NCI-H226 (cell line): ENCODE measurements at places on chromosomes 2 and 18.

DNA sequence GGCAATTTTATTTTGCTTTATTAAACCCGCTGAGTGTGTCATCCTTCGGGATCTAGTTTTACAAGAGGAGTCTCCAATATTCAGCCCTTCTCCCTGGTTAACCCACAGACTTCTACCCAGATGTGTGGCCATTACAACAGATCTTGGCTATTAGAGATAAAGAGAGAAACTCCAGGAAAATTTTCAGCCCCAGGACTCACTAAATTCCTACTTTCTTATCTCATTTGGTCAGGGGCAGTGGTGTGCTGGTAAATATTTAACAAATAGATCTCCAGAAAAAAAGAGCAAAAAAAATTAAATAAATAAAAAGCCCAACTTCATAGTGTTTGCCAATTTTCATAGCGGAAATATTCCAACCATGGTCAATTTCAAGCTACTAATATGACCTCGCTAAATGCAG is 168.4 kb downstream of the RND3 start:
- DNase-seq, result no peak

- peak; percentile 87 for DNase-seq
Observed at GRCh38 chr2:73852020-73852419, 23.3 kb downstream of the STAMBP start.

DNA sequence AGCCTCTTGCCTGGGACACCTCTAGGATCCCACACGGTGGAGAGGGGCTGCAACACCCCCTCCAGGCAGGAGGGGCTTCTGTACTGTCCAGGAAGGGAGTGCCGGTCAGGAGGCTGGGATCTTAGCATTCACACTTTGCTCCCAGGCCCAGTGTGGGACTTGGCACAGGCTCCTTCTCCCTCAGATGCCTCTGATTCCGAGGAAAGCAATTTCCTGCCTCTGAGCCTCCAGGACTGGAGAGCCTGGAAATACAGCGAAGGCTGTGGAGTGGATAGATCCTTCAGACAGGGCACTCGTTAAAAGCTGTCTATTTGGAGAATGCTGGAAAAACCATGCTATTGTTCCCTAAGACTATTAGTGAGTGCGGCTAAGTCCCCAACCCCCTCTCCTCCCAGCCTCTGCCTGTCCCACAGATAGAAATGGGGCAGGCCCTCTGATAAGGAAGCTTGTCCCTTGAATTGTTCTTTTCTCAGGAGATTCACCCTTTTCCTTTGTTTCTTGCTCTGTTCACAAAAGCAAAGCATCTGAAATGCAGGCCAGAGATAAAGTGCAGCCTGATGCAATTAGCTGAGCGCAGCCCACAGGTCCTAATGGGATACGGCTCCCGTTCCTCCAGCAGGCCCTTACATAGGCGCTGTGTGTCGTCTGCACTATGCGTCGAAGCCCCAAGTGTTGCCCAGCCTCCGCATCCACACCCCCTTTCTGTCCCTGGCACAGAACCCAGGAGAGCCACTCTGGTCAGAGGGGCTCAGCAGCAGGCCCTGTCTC is 252.2 kb downstream of the KLHL29 start:
- peak; percentile 73 for DNase-seq

DNA sequence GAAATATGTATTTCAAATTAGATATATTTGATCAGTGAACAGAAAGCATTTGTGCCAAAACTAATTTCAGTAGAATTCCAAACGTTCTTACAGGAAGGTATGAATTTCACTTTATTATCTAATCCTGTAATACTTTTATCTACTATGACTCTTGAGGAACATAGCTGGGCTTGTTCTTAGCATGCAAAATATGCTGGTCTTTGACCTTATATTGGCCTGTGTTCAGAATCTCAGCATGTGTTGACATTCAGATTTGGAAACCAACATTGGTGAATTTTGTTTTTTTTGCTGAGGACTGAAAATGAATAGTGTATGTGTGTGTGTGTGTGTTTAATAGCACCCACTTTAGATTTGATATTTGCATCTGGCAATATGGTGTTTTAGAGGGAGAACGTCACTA is 112.2 kb downstream of the MEIS1 start:
- DNase-seq, result peak; percentile 44

DNA sequence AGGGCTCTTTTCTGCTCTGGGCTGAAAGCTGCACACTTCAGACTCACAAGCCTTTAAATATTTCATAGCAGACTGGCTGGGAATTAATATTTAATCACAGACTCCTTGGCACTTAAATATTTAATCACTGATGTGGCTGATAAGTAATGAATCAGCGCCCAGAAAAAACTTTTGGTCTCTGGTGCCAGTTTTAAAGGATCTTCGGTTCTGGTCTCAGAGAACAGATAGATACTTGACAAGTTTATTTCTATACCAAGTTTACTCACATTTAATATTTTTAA is 201.2 kb downstream of the MYCN start:
- DNase-seq, result no peak

DNA sequence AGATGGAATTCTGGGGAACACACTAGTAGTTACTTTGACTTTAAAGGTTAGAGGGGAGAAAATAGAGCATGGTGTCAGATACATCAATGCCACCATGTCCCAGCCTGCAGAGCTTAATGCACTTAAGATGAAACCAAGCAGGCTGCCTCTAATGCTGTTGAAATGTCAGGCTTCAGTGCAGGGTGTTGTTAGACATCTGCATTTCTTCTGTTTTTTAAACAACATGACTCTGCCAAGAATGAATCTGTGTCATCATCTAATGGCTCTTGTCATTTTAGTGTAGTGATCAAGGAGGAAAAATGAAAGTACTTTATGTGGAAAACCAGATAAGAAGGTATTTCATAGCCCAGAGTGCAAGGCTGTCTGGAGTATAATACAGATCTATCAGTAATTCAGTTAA is 29.9 kb downstream of the LYPD1 start:
- no peak for DNase-seq

DNA sequence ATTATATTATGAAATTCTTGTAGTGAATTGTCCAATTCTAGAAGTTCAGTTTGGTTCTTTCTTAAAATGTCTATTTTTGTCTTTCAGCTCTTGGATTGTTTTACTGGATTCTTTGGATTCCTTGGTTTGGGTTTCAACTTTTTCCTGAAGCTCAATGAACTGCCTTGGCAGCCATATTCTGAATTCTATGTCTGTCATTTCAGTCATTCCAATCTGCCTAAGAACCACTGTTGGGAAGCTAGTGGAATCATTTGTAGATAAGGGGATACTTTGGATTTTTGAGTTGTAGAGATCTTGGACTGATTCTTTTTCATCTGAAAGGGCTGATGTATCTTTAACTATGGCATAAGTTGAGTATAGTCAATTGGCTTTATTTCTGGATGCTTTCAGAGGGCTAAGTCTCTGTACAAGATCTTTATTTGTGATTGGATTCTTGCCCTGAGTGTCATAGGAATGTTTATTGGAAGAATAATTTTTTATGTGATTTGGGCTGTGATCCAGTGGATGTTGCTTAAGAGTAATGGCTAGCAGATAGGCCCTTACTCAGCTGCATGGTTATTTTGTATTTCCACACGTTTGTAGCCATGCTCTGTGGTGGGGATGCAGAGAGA is 42.3 kb downstream of the SERPINB7 start:
- peak; percentile 46 for DNase-seq

- DNase-seq, result no peak
Observed at GRCh38 chr2:214837466-214837865, 28.0 kb upstream of the BARD1 start.

- DNase-seq, result no peak
Observed at GRCh38 chr2:20021405-20022009, 9.0 kb upstream of the MATN3 start.

DNA sequence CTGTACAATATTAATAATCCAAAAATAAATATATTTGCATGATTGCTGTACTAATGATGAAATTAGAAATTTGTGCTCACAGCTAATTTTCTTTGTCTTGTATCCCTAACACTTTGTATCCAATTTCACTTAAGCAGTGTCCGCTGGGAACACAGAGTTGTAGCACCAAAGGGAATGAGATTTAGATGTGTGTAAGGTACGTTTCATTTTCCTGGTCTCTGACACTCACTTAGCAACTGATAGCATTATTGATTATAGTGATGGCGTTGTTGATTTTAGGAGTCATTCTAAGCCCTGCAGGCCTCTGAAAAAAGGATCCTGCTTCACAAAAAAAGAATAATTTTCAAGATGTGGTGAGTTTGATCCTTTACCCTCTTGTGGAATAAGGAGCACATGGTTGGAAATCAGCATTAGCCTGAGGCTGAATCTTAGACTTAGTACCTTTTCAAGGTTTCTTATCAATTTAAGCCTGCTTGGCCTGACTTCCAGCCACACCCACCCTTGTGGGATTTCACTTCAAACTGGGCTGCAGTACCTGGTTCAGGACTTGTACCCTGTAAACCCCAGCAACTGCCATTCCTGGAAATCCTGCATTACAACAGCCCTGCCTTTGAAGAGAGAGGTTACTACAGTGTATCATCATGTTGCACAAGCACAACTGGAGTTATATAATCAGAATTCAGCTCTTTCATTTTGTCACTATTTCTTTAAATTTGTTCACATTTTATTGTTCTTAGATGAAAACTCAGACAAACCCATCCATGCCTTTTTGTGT is 116.2 kb downstream of the RND3 start:
- peak; percentile 55 for DNase-seq

- DNase-seq, result no peak
Observed at GRCh38 chr2:24491542-24492420, 727 bp downstream of the NCOA1 start.

- no peak for DNase-seq
Observed at GRCh38 chr2:134722728-134723127, 3.9 kb upstream of the TMEM163 start.

DNA sequence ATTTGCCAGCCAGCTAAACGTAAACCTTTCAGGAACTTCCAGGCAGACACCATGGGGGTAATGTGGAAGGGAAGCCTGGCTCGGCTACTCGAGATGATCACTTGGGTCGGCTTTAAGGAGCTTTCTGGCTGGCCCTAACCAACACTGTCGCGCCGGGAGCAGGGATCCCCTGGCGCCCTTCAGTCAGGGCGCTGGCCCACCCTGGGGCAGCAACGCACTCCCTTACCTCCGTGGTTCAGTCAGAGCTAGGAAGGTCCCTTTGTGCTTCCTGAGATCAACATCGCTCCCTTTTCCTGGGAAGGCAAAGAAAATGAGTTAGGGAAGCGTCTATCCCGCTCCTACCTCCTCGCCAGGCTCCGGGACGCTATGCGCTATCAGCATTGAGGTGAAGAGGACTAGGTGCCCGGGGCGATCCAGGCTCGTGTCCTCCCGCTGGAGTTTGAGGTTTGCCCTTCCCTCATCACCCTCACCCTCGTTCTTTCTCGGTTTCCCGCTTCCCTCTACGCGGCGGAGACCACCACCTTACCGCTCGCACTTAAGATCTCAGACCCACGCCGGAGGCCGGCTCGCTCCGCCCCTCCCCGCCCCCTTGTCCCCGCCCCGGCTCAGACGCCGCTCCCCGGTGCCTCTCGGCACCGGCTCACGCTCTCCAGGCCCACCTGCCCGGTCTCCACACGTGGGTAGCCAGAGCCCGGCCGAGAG is 449 bp upstream of the ATRAID start:
- DNase-seq, result peak; percentile 68

GRCh38 chr2:134261398-134262131 is 7.7 kb downstream of the MGAT5 start:
- DNase-seq, result no peak

- DNase-seq, result no peak
Observed at GRCh38 chr2:228839421-228839876, 431.6 kb downstream of the PID1 start.

GRCh38 chr2:173872714-173873113 is 92.5 kb downstream of the SP3 start:
- no peak for DNase-seq

DNA sequence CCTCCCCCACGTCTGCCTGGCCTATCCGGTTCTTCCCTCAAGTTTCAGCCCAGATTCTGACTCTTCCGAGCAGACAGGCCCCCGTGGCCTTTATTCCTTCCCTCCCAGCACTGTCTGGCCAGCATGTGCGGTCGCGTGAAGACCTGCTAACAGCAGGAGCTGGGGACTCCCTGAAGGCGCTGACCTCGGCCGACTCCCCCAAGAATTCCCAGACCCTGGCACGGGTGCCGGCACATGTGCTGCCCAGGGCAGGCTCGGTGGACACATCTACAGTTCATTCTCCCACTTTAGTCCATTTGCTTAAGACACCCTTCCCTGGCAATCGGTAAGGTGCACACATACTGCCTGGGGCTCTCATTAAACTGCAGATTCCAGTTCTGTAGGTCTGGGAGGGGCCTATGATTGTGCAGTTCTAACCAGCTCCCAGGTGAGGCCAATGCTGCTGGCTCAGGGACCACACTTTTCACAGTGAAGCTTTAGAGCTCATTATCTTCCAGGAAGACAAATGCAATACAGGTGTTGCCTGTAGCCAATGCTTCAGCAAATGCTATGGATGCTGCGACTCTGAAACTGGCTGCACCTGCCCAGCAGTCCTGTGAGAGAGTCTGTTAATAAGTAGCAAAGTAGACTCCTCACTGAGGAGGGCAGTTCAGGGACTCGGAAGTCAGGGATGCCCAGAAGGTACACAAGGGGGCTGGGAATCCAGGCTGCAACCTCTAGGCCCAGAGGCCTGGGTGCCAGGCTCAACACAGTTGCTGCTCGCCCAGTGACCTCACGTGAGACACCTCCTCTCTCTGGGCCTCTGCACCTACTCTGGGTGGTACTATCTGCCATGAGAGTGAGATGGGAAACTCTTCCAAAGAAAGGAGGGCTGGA is 45.4 kb upstream of the TAF1B start:
- DNase-seq, result no peak

GRCh38 chr2:62363166-62363565 is 142.8 kb downstream of the TMEM17 start:
- no peak for DNase-seq

DNA sequence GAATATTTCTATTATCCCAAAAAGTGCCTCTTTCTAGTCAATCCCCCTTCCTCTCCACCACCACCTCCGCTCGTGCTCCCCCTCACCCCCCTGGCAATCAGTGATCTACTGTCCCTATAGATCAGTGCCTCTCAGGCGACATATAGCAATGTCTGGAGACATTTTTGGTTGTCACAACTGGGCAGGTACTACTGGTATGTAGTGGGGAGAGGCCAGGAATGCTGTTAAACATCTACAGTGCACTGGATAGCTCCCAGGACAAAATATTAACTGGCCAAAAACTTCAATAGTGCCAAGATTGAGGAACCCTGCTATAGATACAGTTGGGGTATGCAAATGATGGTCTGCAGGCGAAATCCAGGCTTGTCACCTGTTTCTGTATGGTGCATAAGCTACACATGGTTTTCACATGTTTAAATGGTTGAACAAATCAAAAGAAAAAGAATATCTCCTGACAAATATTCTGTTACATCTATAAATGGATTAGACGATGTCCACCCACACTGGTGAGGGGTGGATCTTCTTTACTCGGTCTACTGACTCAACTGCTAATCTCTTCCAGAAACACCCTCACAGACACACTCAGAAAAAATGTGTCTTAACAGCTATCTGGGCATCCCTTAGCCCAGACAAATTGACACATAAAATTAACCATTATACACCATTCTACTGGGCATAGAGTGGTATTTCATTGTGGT is 25.5 kb downstream of the DPYSL5 start:
- no peak for DNase-seq
